Skeletal muscle cell (primary cell): ENCODE measurements at places on chromosomes 5 and 9.

DNA sequence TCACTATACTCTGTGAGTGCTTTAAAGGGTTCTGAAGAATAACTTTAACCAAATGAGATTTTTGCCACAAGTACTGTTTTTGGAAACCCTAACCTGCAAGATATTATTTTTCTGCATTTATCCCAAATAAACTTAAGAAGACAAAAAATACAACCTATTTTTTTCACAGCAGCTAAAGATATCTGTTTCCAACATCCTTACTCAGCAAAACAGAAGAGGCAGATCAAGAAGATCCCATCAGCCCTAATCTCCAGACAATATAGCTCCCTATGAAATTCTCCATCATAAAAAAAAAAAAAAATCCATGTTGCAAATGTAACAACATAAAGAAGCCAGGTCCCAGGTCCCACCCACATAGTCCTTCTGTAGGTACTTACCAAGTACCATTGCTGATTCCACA is 7.6 kb downstream of the PCSK1 start:
- no peak for DNase-seq

DNA sequence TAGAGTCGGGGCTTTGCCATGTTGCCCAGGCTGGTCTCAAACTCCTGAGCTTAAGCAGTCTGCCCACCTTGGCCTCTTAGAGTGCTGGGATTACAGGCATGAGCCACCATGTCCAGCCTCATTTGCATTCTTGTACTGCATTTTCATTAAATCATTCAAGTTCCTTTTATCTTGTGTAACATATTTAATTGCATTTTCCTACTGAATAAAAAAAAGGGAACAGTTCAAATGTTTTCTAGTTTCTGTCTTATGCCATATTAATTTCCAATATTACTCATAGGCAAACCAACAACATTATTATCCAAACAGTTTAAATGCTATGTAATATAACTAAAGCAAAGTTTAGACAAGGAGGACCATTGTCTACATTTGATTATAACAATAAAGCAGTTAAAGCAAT is 6.1 kb downstream of the SLC31A1 start:
- no peak for DNase-seq

DNA sequence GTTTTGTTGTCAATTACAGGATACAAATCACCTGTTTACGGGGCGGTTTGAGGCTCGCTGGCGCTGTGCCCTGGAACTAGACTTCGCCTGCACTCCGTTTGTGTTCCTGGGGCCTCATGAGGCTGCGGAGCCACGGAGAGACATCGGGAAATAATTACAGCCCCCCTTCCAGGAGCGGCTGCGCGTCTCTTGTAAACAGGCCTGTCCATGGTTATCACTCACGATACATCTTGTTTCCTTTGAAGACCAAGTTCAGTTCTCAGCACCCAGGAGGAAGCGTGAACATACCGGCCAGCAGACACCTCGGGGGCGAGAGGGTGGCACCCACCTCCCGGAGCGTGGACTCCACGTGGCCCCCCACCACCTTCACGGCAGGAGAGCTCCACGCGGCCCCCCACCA is 297.1 kb upstream of the IRX4 start:
- no peak for DNase-seq

GRCh38 chr9:108443019-108443633 is 412.7 kb downstream of the ACTL7B start:
- no peak for DNase-seq

GRCh38 chr9:135403733-135404450 is 75.7 kb upstream of the PPP1R26 start:
- no peak for DNase-seq

- peak; percentile 51 for DNase-seq
These were observed 43.6 kb downstream of the ROPN1L start for GRCh38 chr5:10485142-10485795.

DNA sequence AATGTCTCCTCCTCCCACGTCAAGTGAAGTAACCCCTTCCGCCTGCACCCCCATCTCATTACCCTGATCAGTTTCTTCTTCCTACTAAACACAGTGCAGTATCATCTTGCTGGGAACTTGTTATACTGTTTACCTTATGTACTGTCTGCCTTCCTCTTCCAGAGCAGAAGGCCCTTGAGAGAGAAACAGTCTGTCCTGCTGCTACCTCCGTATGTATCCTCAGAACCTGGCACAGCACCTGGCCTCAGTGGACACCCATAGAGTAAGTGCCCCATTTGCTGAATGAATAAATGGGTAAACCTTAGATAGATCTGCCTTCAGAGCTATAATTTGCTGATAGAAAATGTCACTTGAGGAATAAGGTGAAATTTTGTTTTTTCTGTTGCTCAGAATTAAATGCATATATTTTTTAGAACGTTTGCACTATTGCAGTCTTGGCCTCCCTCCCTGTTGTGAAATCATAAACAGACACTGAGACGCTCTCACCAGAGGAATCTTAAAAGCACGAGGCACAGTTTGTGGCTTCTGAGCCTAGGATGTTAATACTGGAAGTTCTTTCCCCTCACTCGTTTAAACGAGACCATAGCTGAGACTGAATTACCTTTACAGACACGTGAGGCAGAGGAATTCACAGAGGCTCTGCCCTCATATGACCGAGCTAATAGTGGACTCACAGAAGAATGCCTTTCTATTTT is 223.1 kb upstream of the DAP start:
- DNase-seq = no peak

DNA sequence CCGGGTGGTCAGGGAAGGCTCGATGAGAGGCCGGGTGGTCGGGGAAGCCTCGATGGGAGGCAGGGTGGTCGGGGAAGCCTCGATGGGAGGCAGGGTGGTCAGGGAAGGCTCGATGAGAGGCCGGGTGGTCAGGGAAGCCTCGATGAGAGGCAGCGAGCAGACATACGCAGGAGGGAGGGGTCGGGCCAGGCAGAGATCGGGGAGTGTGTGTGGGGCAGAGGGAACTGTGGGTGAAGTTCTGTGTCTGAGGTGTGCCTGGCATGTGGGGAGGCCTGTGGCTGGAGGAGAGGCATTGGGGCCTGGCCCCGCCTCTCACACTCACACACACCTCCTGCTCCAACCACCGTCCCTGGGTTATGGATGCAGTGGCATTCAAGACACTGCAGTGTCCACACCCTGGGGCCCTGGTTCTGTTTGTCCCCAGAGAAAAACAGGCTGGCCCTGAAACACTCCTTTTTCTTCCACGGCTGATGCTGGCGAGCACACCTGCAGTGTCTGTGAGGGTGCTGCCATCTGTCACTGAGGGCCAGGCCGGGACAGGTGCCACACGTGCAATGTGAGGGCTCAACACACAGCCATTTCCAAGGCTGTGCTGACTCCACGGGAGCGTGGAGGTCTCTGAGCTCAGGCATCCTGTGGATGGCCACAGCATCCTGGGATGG is 6.5 kb upstream of the PLEKHG4B start:
- no peak for DNase-seq

- DNase-seq = no peak
These were observed 57.0 kb upstream of the ACOT12 start for GRCh38 chr5:81450940-81451339.

DNA sequence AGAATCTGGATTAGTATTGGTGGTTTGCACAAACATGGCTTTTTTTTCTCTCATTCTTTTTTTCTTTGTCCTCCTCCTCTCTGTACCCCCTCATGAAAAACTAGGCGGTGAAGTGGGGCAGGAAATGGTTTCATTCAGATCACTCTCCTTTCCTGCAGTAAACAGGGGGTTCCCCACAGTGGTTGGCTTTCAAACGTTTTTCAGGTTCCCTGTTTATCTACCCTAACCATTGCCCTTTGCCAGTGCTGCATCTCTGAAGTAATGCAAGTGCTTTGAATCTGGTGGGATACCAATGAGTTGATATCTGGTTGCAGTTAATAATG is 29.8 kb downstream of the NR4A3 start:
- no peak for DNase-seq

DNA sequence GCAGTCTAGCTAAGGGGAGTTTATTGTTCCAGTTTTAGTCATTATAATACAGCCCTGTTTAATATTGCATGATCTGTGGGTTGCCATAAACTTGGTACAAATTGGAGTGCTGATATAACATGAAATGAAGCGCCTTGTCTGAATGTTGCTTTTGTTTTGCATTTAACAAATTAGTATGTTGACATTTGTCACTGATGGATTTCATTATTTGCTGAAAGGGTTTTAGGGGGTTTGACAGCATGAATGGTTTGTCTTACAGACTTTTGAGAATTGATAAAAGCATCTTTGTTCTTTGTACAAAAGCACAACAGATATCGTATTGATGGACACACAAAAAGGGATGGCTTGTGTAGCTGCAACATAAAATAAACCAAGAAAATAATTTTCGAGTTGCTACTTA is 178.3 kb downstream of the AOPEP start:
- DNase-seq = no peak

- peak; percentile 66 for DNase-seq
These were observed 387.9 kb downstream of the MAT2B start for GRCh38 chr5:163893281-163893680.

- DNase-seq = no peak
These were observed 147.8 kb downstream of the TENT4A start for GRCh38 chr5:6861036-6861435.

DNA sequence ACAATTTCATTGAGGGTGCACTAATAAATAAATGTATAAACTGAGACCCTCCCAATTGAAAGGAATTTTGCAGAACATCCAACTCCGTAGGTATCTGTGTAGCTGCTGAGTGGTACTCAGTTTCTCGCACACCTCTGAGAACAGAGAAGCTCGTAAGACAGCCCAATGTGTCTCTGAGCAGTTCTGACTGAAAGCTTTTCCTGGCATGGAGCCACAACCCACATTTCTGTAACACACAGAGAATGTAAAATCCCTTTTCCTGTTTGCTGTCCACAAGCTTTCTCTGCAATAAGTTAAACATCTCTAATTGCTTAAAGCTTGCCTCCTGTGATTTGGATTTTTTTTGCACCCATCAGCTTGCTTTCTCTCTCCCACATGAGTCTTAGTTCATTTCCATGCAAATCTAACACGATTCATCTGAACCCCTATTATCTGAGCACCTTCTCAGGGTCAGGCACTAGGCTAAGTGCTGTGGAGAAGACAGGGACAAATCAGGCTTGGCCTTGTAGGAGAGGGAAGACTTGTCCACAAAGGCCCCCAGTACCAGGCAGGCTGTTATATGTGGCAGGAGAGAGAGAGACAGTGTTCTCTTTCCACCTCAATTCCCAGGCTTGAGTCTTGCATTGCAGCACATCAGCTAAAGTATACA is 44.2 kb upstream of the COL15A1 start:
- DNase-seq = peak; percentile 76

DNA sequence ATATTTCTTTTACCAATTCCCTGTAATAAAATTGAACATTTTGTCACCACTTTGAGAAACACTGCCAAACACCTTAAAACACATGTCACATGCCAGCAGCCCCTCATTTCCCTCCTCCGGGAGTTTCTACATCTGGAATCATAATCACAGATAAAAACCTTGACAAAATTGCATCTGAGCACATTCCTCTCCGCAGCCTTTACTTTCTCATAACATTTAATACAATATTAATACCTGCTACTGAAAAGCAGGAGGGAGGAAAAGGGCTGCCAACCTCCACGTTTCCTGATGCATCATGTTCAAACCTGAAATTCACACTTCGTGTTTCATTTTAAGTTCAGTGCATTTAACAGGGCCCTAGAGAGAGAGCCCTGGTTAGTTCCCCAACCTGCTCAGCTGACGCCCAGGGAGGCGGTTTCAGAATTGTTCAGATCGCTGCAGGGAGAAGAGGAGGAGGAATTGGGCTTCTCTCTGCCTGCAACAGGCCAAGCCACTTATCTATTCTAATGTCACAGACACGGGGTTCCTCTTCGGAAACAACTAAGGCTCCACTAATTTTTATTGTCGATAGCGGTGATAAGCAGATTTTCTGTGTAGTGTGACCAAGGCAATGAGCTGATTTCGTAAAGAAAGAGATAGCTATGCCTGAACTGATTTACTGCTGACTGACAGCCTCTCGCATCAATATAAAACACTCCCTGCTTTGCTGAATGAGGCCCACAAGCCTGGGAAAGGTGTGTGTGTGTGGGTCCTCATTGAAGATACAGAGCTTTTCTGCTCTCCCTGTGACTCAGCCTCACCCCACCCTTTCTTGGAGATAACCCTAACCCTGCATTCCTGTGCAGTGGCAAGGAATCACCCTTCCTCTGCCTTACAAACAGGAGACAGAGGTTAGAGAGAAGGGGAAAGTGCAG is 4.9 kb upstream of the LHX2 start:
- DNase-seq = no peak

DNA sequence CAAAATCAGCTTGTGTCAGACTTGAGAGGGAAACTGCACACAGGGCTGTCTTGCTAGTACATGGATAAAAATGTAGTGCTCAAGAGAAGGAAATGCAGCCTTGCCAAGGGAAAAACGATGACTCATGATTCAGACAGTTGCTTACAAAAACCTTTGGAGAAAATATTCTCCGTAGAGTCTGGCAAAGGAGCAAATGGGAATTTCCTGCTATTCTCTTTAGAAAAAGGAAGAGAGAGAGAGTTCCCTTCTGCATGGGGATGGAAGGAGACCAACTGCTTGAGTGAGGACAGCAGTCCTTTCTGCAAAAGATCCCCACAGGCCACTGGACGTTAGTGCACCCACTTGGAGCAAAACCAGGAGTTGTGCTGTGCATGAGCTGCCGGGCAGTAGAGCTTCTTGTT is 7.6 kb downstream of the IFNB1 start:
- peak; percentile 93 for DNase-seq

DNA sequence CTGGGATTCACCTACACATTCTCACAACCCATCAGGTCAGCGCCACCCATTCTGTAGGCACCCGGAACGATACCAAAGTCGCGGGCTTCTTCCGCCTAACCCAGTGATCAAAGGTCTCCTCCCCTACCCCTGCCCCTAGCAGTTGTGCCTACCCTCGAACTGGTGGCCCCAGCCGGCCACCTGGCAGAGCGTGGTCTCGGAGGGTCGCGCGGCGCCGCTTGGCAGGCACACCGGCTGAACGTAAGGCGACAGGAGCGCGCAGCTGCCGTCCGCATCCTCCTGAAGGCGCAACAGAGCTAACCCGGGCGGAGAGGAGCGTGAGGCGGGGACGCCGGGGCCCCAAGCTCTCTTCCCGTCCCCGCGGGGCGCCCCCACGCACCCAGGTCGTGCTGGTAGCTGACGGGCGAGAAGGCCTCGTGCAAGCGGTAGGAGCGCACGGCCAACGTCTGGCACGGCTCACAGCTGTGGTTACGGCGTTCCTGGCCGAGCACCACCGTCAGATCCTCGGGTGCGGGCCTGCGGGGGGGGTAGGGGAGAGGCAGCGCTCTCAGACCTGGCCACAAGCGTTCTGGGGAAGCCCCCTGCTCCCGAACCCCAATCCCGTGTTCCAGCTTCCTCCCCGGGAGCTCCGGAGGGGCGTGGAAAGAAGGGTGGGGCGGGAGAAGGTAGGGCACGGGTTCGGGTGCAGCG is 2.8 kb upstream of the PFN3 start:
- no peak for DNase-seq

GRCh38 chr9:78694974-78695373 is 398.0 kb downstream of the PSAT1 start:
- DNase-seq = no peak

- no peak for DNase-seq
These were observed 234.6 kb downstream of the CACNA1B start for GRCh38 chr9:138112090-138112748.

DNA sequence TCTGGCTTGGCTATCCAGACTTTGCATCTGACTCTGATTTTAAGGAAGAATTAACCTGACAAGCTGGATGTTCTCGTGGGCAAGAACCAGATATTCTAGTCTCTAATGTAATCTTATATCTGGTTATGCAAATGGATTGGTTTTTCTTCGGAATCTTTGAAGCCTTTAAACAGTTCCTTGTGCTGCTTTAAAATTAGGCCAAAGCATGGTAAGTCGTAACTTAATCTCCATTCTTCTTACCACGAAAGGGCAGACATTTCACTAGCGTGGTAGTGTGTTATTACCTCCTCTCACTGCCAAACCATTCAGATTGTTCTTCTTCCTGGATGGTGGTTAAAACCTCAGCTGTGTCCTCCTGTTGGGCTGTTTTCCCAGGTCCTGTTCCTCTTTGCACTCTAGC is 34.1 kb upstream of the TTC23L start:
- DNase-seq = peak; percentile 16
